Stimulated activated CD4-positive, alpha-beta T cell treated with anti-CD3 and anti-CD28 coated beads, Interleukin-2, amount 100 ng/mL, for 24 hours (primary cell): ENCODE measurements at places on chromosomes 6 and 20.

GRCh38 chr6:134909701-134910592, 40.0 kb downstream of the ALDH8A1 start:
- no peak for DNase-seq

- no peak for DNase-seq
Measured at GRCh38 chr20:34710861-34711574, 6.9 kb downstream of the TP53INP2 start.

GRCh38 chr6:13024616-13025015, 303.7 kb downstream of the TBC1D7 start:
- no peak for DNase-seq

- no peak for DNase-seq
Measured at GRCh38 chr20:52019313-52019712, 172.3 kb downstream of the ZFP64 start.

- DNase-seq: no peak
Measured at GRCh38 chr6:4093288-4093687, 14.4 kb upstream of the FAM217A start.

GRCh38 chr6:25418454-25419052, 139.4 kb downstream of the CARMIL1 start:
- no peak for DNase-seq

GRCh38 chr6:160161647-160161986, 40.0 kb downstream of the SLC22A1 start:
- DNase-seq: no peak

DNA sequence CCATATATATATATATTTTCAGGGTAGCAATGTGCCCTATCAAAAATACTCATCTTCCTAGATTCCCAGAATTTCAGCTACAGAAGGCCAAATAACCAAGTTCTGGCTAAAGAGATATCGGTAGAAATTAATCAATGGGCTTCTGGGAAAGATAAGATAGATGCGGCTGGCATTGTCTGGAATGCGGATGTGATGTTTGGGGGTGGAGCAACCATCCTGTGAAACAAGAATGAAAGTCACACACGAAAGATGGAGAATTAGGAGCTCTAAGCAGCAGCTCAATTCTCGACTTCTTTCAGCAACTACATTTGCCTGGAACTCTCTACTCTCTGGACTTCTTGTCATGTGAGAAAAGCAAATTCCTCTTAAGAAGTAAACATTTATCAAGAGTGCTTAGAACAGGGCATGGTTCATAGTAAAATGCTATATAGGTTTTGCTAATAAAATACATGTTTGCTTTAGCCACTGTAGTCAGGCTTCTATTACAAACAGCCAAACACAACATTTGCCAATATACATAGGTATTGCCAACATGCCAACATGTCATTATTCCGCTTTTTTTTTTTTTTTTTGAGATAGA, 90.8 kb downstream of the CLIC5 start:
- DNase-seq: no peak

DNA sequence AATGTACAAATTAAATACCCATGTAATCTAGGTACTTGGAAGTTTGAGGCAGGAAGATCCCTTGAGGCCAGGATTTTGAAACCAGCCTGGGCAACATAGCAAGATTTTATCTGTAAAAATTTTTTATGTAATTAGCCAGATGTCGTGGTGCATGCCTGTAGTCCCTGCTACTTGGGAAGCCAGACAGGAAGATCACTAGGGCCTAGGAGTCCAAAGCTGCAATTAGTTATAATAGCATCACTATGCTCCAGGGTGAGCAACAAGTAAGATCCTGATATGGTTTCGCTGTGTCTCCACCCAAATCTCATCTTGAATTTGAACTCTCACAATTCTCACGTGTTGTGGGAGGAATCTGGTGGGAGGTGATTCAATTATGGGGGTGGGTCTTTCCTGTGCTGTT, 535.8 kb downstream of the TENT5A start:
- DNase-seq: no peak

GRCh38 chr6:135286962-135287538, 105.9 kb downstream of the MYB start:
- DNase-seq: no peak

GRCh38 chr6:170363255-170363654, 56.7 kb downstream of the FAM120B start:
- no peak for DNase-seq

- DNase-seq: no peak
Measured at GRCh38 chr6:52493669-52494068, 73.5 kb downstream of the EFHC1 start.

GRCh38 chr20:25015986-25016385, 23.4 kb upstream of the APMAP start:
- no peak for DNase-seq

- no peak for DNase-seq
Measured at GRCh38 chr6:84625506-84625905, 138.9 kb downstream of the TBX18 start.

DNA sequence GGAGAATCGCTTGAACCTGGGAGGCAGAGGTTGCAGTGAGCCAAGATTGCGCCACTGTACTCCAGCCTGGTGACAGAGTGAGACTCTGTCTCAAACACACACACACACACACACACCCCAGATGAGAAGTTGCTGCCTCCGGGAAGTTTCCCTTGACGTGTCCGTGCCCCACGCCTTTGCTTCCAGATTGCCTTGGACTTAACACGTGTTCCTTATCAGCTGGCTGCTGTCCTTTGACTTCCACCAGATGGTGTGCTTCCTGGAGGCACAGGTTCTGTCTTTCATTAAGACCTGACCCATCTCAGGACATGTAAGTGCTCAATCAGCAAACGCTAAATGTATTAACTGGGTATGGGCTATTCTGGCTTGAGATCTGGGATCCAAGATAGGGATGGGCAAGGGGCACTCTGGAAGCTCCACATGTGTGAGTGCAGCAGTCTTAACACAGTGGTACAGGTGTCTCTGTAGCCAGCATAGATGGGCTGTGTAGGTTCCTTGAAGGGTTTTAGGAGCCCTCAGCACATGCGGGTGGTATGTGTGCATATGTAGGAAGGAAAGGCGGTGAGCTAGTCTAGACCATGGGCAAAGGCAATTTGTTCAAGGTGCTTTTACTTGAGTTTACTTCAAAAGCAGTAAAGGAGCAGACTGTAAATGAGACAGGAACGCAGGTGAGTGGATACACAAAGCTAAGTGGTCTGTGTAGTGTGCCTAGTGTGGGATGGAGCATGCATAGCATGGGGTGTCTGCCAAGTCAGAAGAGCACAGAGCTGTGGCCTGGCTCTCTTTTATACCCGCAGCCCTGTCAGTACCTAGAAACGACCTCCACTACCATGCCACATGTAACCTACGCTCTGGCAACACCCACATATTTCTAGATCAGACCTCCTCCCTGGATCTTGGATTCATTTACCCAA, 11.6 kb downstream of the PIGT start:
- no peak for DNase-seq

- DNase-seq: no peak
Measured at GRCh38 chr6:170222498-170223471, 68.1 kb downstream of the DLL1 start.

GRCh38 chr6:155256122-155256795, 7.6 kb upstream of the CLDN20 start:
- no peak for DNase-seq

- DNase-seq: no peak
Measured at GRCh38 chr6:11497881-11498280, 39.7 kb upstream of the TMEM170B start.

- DNase-seq: no peak
Measured at GRCh38 chr6:149660028-149660427, 11.5 kb upstream of the KATNA1 start.

DNA sequence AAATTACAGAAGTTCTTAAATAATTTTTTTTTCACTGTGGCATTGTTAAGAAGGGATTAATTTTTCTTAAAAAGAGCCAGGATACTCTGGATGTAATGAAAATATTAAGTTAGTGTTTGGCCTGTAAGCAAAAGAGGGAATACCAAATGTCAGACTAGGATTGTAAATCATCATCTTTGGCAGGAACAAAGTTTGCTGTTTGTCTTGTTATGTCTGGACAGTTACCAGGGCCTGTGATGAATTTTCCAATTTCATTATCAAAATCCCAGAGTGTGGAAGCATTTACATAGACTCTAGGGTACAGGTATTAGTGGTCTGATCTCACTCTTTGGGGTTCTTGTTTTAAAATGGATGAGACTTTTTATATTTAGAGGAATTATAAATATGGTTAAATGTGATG, 26.1 kb downstream of the CEP57L1 start:
- DNase-seq: no peak

GRCh38 chr6:140393665-140394540, 1019.5 kb upstream of the CITED2 start:
- DNase-seq: no peak

DNA sequence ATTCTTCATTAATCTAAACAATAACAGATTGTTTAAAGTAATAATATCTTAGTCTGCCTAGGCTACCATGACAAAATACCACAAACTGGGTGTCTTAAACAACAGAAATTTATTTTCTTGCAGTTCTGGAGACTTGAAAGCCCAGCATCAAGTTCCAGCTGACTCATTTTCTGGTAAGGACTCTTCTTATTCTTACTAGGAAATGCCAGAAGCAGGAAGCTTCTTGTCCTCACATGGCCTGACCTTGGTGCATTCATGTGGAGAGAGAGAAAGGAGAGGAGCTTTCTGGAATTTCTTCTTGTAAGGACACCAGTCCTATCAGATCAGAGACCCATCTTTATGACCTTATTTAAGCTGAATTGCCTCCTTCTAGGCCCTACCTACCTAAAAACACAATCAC, 110.5 kb downstream of the ANKRD60 start:
- no peak for DNase-seq
